ENCODE measurements at places on chromosomes 3 and 15. TPM values are rescaled to one million over a fixed set of nuclear protein-coding genes. Genes with fewer than 3 reads are reported as not detected.

Gene STRIT1
- total RNA-seq: not detected

Gene ANKUB1
- total RNA-seq: 0.36 TPM

Gene CTXND1
- 7.3 TPM for total RNA-seq

Gene MB21D2
- total RNA-seq: 41.1 TPM

Gene TADA3
- total RNA-seq: 21.4 TPM

Gene ECE2
- 10.1 TPM for total RNA-seq

Gene CNTN4
- 57.6 TPM for total RNA-seq

Gene SHC4
- total RNA-seq: 9.5 TPM

Gene SNTN
- not detected for total RNA-seq

Gene DNAJB8
- total RNA-seq: not detected
